ENCODE measurements at places on chromosomes 4 and X. TPM values are rescaled to one million over a fixed set of nuclear protein-coding genes. Genes with fewer than 3 reads are reported as not detected.

DNA sequence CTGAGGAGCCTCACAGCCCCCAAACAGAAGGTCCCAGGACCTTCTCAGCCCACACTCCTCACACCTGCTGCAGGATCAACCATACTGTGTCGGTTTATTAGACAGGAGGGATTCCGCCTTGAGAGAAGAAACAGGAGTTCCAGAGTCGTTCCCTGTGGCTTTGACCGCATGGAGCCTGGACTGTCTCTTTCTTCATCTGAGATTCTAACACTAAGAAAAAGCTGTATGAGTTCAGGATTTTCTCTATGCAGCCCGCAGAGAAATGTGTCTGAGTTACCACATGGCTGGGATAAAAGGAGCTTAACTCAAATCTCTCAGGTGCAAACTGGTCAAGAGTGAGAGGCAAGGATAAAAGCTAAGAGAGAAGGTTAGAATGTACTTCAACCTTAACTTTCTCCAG lies 126.7 kb downstream of the AFAP1 start:
- DNase-seq, result no peak

DNA sequence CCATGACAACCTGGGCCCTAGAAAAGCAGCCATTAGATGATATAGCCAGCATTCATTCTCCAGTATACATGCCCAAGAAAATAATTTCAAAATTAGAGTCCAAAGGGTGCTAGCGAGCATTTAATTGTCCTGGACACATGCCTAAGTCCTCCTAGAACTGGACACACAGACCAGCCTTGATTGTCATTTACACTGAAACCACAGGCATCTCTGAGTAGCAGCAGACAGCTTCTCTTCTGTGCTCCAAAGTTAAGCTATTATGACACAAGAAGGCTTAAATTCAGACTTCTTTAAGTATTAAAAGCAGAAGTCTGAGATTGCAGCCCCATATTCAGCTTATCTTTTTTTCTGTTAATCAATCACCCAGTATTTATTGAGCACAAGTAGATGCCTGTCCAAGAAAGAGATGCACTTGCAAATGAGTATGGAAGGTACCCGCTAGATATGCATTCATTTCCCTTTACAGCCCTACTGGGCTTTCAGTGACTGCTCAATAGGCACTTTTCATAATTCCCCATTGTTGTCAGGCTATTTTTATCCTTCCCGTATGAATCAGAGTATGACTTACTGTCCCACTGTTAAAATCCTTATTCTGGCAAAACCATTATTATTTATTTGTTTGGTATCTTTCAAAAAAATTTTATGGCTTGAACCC lies 374.1 kb downstream of the FBXW7 start:
- no peak for DNase-seq

The SPANXD gene
- total RNA-seq, result not detected

- DNase-seq, result no peak
These were observed 109.9 kb upstream of the PTPN13 start for GRCh38 chr4:86484241-86484640.

The KLF8 gene
- total RNA-seq, result 0.76 TPM

The PAPSS1 gene
- total RNA-seq, result 29.5 TPM

The HPSE gene
- total RNA-seq, result 5.5 TPM

GRCh38 chr4:157128395-157128794 lies 52.4 kb downstream of the GLRB start:
- DNase-seq, result no peak
